Activated CD4-positive, alpha-beta T cell treated with anti-CD3 and anti-CD28 coated beads for 24 hours (primary cell): ENCODE measurements at places on chromosomes 7 and 10.

GRCh38 chr10:65291286-65291685, 1634.5 kb upstream of the LRRTM3 start:
- DNase-seq = no peak

GRCh38 chr10:130377986-130378540, 241.9 kb downstream of the GLRX3 start:
- no peak for DNase-seq

- DNase-seq = no peak
These were observed 1.6 kb upstream of the ARHGAP12 start for GRCh38 chr10:31930023-31930751.

DNA sequence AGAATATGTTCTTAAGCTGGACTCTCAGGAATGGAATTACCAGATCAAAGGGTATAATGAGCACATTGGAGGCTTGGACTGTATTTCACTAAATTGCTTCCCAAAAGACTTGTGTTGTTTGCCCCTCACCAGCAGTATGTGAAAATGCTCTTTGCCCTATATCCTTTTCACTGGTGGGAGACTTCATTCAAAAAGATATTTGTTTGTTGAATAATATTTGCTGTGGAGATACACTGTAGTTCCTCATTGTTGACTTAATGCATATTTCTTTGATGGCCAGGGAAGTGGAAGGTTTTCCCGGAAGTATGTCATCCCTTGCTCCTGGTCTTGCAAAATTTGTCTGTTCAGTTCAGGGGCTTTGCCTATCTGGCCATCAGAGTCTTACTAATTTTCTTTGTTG, 19.4 kb downstream of the GSTO2 start:
- DNase-seq = no peak

GRCh38 chr7:51640841-51641240, 324.2 kb upstream of the COBL start:
- no peak for DNase-seq

DNA sequence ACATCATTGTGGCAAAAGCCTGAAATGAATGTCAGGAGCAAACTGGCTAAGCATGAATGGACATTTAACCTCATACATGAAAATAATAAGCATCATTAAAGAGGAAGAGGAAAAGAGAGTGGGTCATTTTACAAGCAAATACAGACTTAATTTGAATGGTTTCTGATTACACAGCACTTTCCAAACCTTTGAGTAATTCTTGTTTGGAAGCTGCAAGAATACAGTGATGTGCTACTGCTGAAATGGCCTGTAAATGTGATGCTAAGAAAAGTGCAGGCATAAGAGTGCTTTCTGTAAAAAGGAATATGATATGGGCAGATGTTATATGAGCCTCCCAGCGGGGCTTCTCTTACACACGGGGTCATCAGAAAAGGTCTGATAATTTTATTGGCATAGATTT, 30.2 kb downstream of the TAS2R16 start:
- DNase-seq = no peak

- no peak for DNase-seq
These were observed 9.5 kb upstream of the BLNK start for GRCh38 chr10:96280859-96281258.

DNA sequence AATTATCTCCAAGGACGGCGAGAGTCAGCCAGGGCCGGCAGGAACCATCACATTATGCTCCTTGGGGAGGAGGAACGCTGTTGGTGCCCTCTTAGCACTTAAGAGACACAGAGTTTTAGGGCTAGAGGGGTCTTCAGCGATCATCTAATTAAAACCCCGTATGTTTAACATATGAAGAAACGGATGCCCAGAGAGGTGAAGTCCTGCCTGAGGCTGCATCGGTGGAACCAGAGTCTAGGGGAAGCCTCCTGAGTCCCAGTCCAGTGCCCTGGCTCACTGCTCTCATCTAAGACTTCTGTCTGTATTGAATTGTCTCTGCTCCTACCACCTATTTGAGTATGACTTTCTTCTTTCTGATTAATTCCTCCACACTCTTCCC, 688 bp upstream of the ABCB4 start:
- no peak for DNase-seq

DNA sequence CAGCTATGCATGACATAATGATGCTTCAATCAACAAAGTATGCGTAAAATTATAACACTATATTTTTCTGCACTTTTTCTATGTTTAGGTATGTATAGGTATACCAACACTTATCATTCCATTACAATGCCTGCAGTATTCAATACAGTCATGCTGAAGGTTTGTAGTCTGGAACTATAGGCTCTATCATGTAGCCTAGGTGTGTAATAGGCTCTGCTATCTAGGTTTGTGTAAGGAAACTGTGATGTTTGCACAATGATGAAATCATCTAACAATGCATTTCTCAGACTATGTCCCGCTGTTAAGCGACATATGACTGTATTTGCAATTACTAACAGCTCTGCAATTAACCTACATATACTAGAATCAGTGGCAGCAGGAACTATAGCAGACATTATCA, 1447.5 kb downstream of the GATA3 start:
- no peak for DNase-seq

- no peak for DNase-seq
These were observed 58.9 kb downstream of the HIPK2 start for GRCh38 chr7:139718859-139719258.

DNA sequence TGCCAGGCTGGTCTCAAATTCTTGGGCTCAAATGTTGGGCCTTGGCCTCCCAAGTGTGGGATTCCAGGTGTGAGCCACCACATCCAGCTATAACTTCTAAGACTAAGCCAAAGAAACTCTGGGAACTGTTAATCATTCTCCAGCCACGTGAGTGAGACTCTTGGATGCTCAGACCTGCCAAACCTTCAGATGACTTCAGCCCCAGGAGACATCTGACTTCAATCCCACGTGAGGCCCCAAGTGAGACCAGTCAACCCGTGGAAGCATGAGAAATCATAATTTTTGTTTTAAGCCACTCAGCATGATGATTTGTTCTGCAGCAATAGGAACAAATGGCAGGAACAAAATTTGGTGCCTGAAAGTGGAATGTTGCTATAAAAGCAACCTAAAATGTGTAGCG, 4.3 kb upstream of the PCBD1 start:
- DNase-seq = no peak

DNA sequence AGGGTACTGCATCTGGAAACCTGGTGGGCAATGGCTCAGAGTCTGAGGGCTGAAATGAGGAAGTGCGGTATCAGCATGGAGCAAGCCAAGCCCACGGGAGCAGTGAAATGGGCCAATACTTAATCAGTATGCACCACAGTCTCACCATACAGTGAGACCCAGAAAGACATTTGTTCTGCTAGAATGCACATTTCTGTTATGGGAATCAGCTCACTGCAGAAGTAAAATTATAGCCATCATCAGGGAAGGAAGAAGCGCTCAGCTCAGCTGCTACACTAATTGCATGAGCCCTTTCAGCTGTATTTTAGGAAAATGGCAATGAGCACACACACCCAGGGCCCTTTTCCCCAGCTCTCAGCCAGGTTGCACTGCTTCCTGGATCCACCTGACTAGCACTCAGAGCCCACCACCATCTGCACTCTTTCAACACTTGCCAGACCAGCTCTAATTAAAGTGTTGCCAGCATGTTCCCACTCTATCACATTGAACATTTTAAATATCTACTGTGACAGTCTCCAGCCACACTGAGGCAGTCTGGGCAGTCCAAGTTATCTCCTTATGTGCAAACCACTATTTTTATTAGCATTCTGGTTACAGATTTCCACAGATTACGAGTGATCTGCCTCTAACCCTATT, 44.2 kb upstream of the PIK3AP1 start:
- no peak for DNase-seq

GRCh38 chr7:141354251-141354650, 197.0 kb upstream of the AGK start:
- no peak for DNase-seq

- DNase-seq = no peak
These were observed 2.8 kb downstream of the TFEC start for GRCh38 chr7:116027786-116028185.
